ENCODE measurements at places on chromosomes 16 and 17.

DNA sequence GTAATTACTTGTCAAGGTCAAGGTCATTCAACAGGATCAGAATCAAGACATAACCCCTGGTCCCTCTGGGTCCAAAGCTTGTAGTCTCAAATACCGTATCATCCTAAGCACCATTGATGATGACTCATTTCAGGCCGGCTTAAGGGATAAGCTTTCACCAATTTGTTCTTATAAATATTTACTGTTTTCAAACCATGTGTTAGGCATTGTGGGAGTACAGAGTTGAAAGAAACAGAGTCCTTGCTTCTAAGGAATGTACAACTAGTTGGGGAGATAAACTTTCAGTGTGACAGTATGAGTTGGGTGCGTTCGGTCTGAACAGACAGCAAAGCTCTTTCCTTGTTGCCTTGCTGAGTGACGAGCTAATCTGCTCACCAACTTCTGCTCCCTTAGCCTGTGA lies 183.5 kb upstream of the MAF start:
- DNase-seq: no peak

DNA sequence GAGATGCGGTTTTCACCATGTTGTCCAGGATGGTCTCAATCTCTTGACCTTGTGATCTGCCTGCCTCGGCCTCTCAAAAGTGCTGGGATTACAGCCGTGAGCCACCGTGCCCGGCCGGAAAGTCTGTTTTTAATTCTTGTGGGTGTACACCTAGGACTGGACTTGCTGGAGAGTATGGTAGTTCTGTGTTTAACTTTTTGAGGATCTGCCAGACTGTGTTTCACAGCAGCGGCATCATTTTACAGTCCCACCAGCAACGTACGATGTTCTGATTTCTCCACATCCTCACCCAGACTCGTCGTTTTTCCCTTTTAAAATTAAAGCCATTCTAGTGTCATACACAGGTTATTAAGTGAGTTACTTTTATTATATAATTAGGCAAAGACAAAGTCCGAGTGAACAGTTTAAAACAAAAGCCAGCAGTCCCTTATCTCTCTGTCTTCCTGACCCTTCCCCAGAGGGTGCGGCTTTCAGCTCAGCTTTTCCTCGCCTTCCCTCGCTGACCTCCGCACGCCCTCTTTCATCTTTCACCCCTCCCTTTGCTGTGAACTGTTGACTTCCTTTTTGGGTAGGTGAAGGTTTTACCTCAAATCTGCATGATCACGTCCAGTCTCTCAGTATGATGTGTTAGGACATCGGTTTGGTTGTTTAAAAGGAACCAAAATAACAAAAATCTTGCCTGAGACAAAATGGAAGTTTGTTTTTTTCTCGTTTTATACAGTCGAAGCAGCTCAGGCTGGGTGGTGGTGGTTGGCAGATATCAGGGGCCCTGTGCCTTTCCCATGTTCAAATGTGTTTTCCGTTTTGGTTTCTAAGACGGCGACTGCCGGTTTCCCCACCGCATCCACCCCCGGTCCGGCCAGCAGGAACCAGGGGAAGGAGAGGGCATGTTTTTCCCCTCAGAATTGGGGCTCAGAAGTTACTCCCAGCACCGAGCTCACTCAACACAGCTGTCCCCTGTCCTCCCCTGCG lies 18.0 kb downstream of the FAM234A start:
- DNase-seq: no peak

- no peak for DNase-seq
These were observed 56.3 kb upstream of the MTMR4 start for GRCh38 chr17:58570758-58571157.

- DNase-seq: no peak
These were observed 37.2 kb upstream of the BCO1 start for GRCh38 chr16:81201267-81201666.

DNA sequence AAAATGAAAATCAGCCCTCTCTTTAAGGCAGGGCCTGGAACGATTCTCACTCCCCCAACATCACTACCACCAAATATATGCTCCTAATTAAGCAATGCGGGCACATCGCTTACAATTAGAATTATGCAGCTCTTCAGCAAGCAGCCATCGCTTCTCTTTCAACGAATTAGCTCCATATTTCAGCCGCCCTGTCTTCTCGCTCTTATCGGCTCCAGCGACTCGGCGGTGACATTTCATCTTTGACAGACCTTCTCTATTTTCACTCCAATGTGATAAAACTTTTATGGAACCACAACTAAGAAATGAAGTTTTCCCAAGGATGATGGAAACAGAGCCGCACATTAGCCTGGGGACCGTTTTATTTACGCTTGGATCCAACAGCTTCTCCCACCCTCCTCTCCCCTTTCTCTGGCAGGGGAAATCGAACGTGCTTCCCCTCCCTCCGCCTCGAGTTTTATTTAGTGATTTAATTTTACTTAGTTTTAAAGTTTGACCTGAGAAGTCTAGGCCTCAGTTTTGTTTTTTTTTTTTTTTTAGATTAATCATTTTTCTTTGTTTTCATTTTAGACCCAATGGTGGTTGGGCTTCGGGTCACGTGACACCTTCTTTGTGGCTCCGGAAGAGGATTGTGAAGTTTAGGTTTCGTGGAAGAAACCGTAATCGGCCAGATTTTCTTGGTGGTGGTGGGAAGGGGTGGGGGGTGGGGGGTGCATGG lies 3.1 kb upstream of the HOXB2 start:
- DNase-seq: peak; percentile 59

DNA sequence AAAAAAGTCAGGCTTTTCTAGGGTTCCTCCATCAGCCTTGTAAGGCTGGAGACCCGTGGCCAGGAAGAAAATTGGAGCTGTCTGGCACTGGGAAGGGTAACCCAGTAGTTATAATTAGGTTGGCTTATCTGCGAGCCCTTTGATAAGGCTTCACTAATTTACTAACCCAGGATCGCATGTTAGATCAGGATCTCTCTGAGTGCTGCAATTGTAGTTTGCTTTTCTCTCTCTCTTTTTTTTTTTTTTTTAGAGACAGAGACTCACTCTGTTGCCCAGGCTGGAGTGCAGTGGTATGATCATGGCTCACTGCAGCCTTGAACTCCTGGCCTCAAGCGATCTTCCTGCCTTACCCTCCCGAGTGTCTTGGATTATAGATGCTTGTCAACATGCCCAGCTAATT lies 17.0 kb downstream of the ABCC1 start:
- DNase-seq: no peak

DNA sequence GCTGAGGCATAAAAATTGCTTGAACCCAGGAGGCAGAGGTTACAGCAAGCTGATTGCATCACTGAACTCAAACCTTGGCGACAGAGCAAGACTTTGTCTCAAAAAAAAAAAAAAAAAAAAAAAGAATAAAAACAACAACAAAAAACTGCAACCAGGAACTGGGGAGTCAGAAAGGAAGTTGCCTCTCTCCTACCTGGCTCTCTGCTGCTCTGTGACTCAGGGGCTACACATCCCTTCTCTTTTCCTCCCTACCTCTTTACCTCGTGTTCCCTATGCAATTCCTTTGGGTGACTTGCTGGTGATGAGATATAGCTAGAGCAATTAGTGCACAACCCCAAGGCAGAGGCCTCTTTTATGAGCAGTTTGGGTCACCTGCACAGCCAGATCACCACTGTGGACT lies 95.9 kb downstream of the ABCC1 start:
- DNase-seq: no peak

- DNase-seq: no peak
These were observed 63.5 kb downstream of the TANC2 start for GRCh38 chr17:63029541-63029940.

GRCh38 chr16:67530013-67530939 lies 1.6 kb downstream of the RIPOR1 start:
- peak; percentile 69 for DNase-seq

DNA sequence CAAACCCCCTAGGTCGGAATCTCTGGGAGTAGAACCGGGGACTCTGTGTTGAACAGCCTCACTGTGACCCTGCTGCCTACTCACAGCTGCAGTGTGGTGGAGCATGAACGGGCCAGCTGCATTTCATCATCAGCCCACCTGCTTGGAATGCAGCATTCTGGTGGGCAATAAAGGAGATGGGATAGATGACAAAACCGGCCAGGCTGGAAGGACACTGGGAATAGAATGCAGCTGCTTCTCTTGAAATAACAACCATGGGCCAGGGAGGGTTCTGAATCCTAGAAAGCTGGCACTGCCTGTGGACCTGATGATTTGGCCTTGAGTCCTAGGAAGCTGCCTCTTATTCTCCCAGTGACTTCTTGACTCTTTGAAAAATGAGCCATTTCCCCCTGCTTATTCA lies 23.5 kb downstream of the CFAP97D1 start:
- DNase-seq: no peak
